ENCODE measurements at places on chromosomes 4 and X. TPM values are rescaled to one million over a fixed set of nuclear protein-coding genes. Genes with fewer than 3 reads are reported as not detected.

The TBX22 gene
- 1.2 TPM for polyA plus RNA-seq

- DNase-seq: no peak
Measured at GRCh38 chrX:18426004-18426320, 554 bp downstream of the CDKL5 start.

- DNase-seq: no peak
Measured at GRCh38 chr4:180086480-180087190, 2156.6 kb upstream of the TENM3 start.

The SPRY1 gene
- 86.0 TPM for polyA plus RNA-seq

DNA sequence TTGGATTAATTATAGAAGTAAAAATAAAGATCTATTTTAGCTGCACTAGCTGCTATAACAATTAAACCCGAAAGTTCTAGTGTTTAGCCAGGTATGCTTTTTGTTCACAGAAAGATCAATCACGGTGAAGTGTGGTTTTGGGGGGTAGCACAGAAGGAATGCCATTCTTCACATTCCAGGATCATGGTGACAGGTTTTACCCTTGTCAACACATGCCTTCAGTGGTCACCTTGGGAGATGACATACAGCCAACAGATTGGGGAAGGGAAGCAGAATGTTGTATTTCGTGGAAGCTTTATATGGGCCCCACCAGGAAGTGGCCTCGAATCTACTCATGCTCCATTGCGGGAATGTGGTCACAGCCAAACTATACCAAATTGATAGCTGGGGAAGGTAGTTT, 753.6 kb downstream of the RAPGEF2 start:
- no peak for DNase-seq

Data from renal pelvis (tissue), 12 donors.